A673 (cell line): ENCODE measurements at places on chromosomes 1 and 21. TPM values are rescaled to one million over a fixed set of nuclear protein-coding genes. Genes with fewer than 3 reads are reported as not detected.

The OLFML2B gene
- 3.4 and 3.7 TPM in 2 replicates for total RNA-seq

The RPE65 gene
- not detected in 2 replicates for total RNA-seq

The TMEM240 gene
- 6.8 and 9.1 TPM in 2 replicates for total RNA-seq

The PAQR6 gene
- 4.1 and 5.4 TPM in 2 replicates for total RNA-seq

The GBP7 gene
- not detected in 2 replicates for total RNA-seq
